ENCODE measurements at places on chromosomes 6 and 20.

DNA sequence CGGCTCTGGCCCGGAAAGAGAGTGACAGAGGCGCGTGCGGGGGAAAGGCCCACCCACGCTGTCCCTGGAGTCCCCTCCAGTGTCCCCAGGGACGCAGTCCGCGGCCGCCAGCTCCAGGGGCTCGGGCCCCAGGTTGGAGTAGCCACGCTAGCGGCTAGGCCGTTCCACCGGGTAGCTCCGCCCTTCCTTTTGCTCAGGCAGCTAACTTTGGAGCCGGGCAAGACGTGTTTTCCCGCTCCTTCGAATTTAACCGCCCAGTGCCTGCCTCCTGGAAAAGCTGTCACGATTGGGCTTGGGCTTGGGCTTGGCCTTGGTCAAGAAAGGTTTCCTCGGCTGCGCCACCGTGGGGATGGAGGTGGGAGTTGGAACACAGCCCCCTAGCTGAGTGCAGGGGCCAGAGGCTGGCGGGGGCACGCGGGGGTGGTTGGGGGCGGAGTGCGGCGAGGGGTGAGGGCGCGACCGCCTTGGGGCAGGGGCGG is 4.7 kb downstream of the LINC00237 start:
- no peak for DNase-seq

- DNase-seq = no peak
Measured at GRCh38 chr6:154705471-154706113, 27.6 kb upstream of the SCAF8 start.

DNA sequence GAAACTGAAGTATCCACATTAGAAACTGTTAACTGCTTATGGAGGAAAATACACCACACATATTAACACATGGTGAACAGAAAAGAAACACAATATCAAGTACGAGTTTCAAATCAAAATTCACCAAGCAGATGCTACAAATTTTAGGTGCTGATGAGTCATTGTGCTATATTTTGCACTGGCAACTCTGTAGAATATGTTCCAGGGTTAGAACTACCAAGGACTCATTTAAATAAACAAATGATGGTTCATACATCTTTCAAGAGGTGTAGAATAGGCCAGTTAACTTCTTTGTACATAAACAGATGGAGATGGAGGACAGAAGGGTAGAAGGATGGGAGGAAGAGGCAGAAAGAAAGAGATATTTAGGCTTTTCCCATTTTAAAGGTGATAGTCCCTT is 184.9 kb downstream of the ARHGAP18 start:
- DNase-seq = no peak

DNA sequence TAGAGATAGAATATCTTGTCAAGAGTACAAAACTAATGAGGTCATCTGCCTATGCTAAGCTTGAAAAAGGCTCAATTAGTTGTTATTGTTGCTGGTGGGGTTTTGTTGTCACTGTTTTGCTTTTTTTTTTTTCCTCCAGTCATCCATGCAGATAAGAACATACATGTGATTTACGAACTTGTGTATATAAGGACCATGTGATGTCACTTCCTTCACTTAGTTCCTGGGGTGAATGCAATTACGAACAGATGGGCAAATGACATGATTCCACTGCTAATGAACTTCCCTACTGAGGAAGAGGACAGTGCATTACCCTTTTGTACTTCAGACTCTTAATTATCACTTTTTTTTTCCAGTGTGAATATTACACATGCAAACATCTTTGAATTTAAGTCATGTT is 1175.3 kb upstream of the GJE1 start:
- DNase-seq = no peak

DNA sequence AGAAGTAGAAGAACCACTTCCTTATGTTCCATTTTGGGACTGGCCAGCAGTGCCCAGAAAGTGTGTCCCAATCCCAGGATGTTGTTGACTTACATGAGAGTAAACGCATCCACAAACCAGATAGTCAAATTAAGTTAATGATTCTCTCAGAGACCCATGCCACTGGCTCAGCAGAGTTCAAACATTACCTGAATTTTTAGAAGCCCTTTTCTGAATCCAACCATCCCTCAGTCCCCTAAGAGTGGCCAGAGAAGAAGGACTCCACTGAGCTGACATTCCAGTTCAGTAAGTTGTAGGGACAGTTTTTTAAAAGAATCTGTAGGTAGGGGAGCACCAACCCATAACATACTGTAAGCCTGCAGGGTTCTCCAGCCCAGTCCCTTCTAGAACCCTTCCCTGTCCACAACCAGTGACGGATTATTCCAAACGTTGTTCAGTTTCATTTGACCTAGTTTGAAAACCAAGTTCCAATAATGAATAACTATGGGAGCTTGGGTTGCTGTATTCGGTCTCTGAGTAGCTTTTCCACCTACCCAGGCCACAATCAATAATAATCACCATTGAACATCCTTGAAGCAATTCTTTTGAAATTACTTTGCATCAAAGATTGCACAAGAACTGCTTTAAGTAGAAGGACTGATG is 153.0 kb downstream of the LPA start:
- no peak for DNase-seq

- peak; percentile 96 for DNase-seq
Measured at GRCh38 chr20:13930281-13930680, 60.1 kb downstream of the SEL1L2 start.

- no peak for DNase-seq
Measured at GRCh38 chr6:11917951-11918738, 94.0 kb upstream of the HIVEP1 start.

DNA sequence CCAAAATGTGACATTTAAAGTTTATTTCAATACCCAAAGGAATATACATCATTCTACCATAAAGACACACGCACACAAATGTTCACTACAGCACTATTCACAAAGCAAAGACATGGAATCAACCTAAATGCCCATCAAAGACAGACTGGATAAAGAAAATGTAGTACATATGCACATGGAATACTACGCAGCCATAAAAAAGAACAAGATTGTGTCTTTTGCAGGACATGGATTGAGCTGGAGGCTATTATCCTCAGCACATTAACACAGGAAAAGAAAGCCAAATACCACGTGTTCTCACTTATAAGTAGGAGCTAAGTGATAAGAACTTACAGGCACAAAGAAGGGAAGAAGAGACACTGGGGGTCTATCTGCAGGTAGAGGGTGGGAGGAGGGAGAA is 22.4 kb downstream of the ATP9A start:
- no peak for DNase-seq

GRCh38 chr20:37699202-37699601 is 5.4 kb downstream of the CTNNBL1 start:
- no peak for DNase-seq

- DNase-seq = no peak
Measured at GRCh38 chr6:127784468-127784867, 116.4 kb downstream of the THEMIS start.

DNA sequence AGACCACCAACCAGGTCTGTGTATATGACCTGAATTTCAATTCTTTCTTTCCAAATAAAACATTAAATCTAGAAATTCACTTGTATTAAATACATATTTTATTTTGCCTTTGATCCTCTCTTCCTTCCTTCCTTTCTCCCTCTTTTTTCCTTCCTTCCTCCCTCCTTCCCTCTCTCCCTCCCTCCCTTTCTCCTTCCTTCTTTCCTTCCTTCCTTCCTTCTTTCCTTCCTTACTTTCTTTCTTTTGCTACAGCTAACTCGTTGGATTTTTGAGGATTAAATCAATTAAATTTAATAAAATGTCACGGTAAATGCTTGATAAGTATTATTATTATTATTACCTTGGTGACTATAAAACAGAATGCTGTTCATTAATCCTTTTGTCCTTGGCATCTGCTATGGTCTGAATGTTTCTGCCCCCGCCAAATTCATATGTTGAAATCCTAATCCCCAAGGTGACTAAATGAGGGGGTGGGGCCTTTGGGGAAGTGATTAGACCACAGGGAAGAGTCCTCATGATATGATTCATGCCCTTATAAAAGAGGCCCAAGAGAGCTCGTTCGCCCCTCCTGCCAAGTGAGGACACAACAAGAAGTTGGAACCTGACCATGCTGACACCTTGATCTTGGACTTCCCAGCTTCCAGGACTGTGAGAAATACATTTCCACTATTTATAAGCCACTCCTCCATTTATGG is 67.6 kb upstream of the BTBD3 start:
- no peak for DNase-seq

DNA sequence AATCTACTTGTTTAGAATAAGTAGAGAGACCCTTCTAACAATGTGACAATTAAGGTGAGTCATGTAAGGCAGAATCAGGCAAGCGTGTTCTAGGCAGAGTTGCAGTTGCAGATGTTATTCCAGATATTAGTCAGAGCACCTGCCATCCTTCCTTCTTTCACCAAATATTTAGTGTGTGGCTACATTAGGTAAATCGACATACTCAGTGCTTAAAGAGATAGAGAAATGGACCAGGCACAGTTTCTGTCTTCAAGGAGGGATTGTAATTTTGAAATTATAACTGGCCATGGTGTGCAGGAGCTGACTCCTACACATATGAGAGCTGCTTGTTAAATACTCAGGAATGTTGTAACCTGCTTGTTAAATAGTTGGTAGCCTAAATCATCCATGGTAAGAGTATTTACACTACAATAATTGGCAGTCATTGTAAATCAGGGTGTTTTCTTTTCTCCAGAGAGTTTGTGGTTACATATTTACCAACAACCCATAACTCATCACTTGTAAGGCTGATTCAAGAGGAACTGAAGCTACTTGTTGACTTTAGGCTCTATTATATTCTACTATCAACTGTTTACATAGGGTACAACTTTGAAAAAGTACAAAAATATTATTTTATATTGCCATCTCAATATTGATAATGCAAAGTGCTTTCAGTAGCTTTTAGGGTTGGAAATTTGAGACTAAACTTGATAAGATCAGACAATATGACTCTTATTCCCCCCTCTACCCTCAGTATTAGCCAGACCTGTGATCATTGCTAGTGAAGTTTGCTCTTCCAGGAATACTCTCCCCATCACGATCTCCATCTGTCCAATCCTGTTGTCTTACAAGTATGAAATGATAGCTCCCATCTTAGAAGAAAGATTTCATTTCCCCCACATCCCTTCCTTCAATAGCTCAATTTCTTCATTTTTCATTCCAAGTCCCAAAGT is 607.1 kb downstream of the COL12A1 start:
- DNase-seq = no peak

DNA sequence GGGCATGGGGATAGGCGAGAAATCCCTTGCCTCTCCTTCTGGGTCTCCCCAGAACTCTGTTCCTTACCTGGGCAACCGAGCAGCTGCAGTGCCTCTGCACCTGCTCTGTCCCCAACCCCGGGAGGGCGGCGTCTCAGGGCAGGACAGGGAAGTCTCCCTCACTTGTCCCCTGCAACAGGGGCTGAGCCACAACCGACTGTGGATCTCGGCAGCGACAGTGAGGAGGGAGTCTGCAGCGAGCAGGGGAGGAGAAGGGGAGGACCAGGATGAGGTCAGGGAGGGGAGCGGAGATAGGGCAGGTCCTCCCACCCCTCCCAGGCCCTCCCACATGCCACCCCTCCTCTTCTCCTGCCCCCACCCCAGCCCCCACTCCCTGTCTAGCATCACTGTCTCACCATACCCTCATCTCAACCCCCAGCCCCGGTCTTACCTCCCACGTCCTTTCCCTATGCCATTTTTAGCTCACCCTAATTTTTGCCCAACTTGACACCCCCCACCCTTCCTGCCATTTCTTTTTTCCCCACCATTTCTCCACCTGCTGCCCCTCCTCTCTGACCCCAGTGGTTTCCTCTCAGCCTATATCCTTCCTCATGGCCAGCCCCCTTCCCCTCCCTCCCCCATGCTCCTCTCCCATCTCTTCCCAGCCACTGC is at the start of gene TNXB:
TSS of gene TNXB (minus strand) at position 225 of the 651 bp plus-strand sequence. CDS start 11,140 bp downstream, outside the sequence.
- DNase-seq = no peak

DNA sequence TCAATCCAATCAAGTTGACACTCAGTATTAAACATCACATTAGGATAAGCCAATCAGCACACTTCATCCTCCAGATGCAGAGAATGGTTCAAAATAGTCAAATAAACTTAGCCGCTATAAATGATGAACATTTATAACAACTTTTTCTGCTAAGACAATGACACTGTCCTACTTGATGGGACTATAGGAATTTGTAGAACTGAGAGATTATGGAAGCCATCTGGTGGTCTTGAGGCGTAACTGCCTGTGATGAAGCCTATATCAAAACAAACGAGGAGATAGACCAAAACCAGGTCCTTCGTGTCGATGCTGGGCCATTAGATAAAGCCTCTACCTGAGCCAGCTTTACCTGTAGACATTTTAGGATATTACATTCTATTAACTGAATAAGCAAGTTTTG is 631.1 kb downstream of the COL12A1 start:
- no peak for DNase-seq

All from COLO829 (cell line).